ENCODE measurements at places on chromosomes 2 and 18.
A peak's percentile ranks its signal among the peaks of the same experiment; 100 is the strongest.

DNA sequence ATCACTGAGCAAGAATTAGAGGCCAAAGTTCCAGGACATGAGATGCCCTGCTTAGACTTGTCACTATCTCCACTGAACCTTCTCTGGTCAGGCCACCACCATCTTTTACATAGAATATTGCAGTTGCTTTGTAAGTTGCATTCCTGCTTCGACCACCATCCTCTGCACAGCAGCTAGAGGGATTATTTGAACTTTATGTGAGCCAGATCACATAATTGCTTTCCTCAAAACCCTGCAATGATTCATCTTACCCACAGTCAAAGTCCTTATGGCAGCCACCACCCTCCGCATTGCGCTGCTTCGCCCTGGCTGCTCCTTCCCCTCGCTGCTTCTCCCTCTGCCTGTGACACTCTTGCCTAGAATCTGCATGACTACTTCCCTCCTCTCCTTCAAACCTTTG lies 111.3 kb downstream of the EML6 start:
- DNase-seq, result no peak

GRCh38 chr18:23648940-23649607 lies 13.6 kb downstream of the ANKRD29 start:
- DNase-seq, result no peak

DNA sequence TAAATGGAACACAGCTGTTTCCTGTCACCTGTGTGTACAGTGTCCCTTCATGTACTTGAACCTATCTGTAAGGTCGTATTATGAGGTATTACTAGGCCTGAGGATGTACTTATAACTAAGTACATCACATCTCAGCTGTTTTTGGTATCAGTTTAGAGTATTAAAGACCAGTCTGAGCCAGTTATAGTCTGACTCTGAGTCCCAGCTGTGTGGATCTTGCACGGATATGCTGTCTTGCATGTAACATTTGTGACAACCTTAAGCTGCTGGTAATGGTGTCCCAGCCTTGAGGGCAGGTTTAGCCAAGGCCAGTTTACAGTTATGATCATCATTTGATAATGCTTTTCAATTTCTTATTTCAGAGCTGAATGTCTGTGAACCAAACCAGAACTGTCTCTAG lies 496.3 kb downstream of the SLC4A3 start:
- no peak for DNase-seq

DNA sequence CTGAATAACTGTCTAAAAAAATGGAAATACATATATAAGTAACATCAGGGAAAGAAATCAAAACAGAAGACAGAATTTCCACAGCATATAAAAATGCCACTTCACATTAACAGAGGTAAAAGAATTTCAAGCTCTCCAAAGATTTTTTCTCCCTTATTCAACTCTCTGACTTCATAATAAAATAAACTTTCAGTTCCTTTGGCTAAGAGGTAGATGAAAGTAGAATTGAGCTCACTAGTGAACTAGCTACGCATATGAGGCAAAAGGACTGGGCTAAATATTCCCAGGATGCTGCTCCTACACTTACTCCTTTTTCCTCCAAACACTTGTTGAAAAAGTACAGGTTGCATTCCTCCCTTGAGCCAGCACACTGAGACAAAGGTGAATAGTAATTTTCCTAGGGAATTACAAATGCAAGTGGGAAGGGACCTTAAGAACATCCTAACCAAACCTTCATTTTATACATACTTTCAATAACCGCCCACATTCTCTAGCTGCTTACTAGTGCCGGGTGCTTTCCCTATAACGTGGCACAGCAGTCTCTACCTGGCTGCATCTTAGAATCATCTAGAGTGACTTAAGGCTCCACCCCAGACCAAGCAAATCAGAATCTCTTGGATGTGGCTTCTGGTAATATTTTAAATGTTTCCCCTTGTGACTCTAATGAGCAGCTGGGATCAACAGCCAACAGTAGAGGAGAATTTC lies 136.6 kb downstream of the MTCL1 start:
- no peak for DNase-seq

- DNase-seq, result no peak
Observed at GRCh38 chr2:172564376-172564775, 8.5 kb downstream of the PDK1 start.

- DNase-seq, result no peak
Observed at GRCh38 chr2:28348149-28348567, 44.5 kb upstream of the FOSL2 start.

- DNase-seq, result no peak
Observed at GRCh38 chr2:217124050-217124449, 264.2 kb upstream of the TNP1 start.

GRCh38 chr18:79246309-79247108 lies 149.2 kb upstream of the NFATC1 start:
- DNase-seq, result peak; percentile 83

- no peak for DNase-seq
Observed at GRCh38 chr2:217407362-217407761, 547.5 kb upstream of the TNP1 start.

GRCh38 chr18:77948567-77948966 lies 698.9 kb downstream of the GALR1 start:
- DNase-seq, result no peak

GRCh38 chr2:6577960-6578359 lies 287.7 kb downstream of the CMPK2 start:
- no peak for DNase-seq

DNA sequence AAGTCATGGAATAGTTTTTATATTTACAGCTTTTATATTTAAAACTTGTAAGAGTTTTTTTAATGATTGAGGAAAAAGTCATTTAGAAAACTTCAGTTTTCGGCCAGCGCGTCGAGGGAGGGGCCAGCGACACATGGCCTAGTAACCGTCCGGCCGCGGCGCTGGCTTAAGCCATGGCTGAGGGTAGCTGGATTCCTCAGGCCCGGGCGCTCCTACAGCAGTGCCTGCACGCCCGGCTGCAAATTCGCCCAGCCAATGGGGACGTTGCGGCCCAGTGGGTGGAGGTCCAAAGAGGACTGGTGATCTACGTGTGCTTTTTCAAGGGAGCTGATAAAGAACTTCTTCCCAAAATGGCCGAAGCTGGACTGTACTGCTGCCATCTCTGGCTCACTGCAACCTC lies 4.9 kb upstream of the KLHL41 start:
- DNase-seq, result no peak

GRCh38 chr2:234919711-234920110 lies 32.1 kb upstream of the SH3BP4 start:
- DNase-seq, result no peak

DNA sequence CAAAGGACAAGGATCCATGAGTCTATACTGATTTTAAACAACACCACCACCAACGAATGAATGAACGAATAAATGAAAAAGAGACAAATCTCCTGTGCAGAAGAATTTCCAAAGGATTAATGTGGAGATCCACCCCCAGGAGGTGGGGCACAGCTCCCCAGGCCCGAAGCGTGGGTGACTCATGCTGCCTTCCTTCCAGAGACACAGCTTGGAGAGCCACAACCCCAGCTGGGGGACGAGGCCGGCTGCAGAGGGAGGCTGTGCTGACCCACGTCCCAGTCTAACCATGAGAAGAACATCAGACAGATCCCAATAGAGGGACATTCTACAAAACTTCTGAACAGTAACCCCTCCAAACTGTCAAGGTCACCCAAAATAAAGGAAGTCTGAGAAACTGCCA lies 557.3 kb upstream of the SALL3 start:
- DNase-seq, result no peak

GRCh38 chr2:88248280-88248828 lies 78.2 kb downstream of the THNSL2 start:
- no peak for DNase-seq

DNA sequence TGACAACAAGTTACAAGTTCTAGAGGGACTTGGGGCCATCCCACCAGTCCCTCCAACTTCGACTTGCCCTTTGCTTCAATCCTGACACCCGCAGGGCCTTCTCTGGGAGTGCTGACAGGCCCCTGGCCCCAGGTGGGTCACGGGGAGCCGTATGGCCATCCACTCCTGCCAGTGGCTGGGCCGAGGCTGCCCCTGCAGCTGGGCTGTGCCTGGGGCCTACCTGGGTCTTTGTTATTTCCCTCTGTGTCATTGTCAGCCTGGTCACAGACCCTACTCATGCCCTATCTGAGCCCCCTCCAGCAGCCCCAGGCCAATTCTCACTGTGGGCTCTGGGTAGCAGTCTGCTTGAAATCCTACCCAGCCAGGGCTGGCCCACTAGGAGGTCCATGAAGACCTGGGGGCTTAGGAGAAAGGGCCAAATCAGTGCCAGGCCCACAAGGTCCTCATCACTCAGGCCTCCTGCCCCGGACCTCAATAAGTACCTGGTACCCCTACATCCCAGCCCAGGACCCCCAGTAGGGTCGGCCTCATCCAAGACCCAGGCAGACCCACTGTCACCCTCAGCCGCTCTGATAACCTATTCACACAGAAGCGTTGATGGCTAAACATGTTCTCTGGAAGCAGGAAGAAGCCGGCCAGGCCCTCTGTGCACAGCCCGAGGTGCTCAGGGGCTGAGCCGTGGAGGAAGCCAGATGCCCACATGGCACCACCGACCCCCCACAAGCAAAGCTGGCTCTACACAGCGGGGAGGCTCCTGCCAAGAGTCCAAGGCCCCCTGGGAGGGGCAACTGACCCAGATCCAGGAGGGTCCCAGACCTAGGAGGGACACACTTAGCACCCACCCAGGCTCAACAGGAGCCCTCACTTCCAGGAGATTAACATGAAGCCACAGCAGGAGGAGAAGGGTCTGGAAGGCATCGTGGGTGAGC lies 57.7 kb downstream of the BIN1 start:
- no peak for DNase-seq

GRCh38 chr2:38709567-38710194 lies 41.5 kb downstream of the SRSF7 start:
- DNase-seq, result no peak

Measured in WTC11 (cell line).